DMS53 (cell line): ENCODE measurements at places on chromosomes 3 and 15.

DNA sequence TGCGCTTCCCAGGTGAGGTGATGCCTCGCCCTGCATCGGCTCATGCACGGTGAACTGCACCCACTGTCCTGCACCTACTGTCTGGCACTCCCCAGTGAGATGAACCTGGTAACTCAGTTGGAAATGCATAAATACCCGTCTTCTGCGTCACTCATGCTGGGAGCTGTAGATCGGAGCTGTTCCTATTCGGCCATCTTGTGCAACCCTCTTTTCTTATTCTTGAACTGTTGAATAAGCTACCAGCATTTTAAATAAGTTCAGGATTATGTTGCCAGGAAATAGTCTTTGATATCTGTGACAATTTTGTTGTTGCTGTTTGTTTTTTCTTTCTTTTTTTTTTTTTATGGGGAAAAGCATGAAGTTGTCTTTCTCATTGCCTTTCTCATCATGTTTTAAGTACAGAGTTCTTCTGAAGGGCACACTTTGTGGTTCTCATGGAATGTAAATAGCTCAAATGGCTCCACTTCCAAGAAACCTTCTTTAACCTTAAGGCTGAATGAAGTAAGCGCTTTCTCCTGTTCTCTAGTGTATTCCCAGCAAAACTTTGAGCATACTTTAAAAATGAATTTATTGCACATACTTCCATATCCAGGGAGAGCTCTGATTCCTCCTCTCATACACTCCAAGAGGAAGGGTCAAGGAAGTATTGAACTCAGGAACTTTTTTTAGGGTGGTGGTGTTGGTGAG, 468.0 kb upstream of the TBL1XR1 start:
- DNase-seq = no peak

DNA sequence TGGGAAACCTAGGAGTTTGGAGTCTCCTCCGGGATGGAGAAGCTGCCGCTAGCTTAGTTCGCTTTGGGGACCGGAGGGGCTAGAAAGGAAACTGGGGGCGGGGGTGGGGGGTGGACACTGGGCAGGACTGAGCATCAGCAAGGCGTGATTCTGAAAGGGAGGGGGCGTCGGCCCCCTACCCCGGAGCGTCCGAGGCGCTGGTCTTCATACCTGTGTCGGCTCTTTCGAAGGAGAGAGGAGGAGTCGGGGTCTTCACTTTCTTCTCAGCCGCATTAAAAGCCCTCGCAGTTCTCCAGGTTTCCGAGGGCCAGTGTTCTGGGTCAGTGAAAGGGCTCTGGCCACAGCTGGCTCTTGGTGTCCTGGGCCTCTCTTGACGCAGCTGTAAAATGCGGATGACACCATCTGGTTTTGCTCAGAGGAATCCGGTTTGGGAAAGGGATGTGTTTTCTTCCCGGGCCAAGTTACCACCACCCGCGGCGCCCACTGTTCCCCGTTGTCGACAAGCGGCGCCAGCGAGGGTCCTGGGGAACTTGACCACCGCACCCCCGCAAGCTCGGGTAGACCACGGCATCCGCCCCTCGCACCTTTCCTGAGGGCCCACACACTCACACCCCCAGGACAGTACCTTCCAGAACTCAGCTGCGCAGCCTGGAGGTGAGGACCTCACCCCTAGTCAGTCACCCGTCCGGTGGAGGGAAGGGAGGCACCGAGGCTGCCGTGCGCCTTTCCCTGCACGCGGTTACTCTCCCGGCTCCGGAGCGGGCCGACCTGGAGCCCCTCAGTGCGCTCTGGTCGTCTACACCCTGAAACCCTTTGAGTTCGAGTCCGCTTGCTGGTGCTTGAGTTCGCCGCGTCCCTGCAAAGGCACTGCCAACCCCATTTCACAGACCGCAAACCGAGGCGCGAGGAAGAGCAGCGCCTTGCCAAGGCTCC, 660 bp downstream of the CCK start:
- DNase-seq = peak; percentile 10

- no peak for DNase-seq
Observed at GRCh38 chr3:165775824-165776223, 61.4 kb downstream of the BCHE start.

DNA sequence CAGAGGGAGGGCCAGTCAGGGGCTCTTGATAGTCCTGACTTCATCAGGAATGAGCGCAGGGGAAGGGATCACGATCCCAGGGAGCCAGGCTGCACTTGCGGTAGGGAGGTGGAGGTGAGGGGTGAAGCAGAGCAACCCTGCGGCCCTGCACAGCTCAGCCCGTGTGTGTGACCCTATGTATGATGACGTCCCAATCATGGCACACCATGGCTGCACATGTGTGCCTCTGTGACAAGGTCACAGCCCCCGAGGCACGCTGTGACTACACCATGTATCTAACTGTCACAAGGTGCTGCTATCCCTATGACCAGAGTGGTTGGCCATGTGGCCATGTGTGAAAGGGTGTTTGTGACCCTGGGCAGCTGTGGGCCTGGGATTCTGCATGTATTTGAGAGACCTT, 13.3 kb upstream of the ALAS1 start:
- no peak for DNase-seq

DNA sequence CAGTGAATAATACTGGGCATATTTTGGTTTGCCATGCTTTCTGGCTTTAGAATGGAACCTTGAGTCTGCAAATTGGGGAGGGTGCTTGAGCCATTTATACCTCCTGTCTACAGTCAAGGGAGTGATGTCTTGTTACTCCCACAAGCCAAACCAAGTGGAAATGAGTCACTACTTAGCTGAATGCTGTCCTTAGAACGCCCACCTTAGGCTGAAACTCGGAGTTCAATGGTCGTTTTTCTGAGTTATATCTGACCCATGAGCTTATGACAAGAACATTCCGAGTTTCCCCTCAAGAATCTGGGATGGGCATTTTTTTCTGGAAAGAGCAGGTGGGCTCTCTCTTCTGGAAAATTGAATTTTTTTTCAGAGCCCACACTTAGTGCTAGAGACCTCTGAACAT, 17.4 kb upstream of the CLDN18 start:
- DNase-seq = no peak

GRCh38 chr15:79811406-79812405, 85.1 kb downstream of the MTHFS start:
- no peak for DNase-seq

- DNase-seq = no peak
Observed at GRCh38 chr3:15649858-15650257, 48.3 kb downstream of the BTD start.

DNA sequence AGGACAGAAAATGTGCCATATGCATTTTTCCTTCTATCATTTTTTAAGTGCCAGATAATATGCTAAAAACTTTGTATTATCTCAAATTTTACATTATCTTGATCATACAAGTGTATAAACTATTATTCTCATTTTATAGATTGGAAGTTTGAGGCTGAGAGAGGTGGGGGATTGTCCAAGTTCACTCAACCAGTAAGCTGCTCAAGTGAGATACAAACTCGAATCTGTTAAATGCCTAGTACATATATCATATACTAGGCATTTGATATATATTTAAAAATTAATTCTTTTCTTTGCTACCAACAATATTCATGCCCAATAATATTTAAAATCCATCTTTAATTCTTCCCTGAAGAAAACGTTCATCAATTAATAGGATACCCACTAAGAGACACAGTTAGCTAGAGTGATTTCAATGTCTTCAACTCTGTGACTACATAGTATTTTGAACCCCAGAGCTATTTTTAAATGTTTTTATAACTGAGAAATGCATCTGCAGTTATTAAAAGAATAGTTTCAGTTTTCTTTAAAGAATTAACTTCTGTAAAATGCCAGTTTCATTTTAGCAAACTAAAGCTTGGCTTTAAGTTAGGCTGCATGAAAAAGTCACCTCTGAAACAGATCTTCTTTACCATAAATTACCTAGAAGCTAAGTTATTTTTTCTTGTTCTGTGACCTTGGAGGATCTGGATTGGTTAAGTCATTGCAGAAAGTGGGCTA, 40.4 kb downstream of the IQCB1 start:
- DNase-seq = no peak

DNA sequence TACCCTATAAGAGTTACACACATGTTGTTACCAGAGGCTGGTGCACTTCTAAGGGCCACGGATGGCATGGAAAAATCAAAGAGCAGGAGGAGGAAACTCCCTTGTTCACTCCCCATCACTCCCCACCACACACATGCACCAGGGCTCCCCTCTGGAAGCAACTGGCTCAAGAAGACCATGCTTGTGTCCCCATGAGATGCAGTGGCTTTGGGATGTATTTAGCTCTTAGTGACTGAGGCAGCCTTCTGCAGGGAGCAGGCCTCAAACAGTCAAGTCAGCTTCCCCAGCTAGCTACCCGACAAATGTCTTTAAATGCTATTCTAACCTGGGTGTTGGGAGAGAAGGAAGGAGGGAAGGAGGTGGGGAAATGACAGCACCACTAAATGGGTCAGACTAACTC, 32.9 kb upstream of the RAD18 start:
- no peak for DNase-seq

DNA sequence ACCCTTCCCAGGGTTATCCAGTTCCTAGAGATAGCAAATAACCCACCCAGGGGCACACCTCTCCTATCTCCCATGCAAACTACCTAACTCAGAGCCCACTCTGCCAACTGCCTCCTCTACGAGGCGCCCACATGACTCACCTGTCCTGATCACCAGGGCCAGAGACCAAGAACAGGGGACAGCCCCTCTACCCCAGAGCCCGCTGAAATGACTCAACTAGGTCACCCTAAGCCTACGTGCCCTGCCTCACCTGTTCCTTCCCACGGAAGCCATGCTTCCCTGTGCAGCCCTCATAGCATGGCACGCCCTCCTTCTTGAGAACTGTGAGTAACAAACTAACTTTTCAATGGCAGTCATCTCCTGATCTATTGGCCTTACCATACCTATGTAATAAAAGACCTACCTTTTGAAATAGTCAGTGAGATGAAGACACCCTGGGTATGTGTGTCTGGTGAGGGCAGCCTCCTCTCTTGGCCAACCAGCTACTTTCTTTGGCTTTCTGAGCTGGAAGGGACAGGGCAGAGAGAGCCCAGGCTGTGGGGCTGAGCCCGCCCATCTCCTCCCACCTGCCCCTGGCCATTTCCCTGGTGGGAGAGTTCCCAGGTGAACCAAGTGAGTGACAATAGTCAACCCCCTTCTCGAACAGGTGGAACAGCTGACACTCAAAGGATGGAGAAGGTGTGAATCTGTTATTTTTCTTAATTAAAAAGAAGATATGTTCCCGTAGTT, 25.5 kb upstream of the PRR23E start:
- DNase-seq = no peak

GRCh38 chr3:108219336-108219735, 2.9 kb downstream of the IFT57 start:
- no peak for DNase-seq

DNA sequence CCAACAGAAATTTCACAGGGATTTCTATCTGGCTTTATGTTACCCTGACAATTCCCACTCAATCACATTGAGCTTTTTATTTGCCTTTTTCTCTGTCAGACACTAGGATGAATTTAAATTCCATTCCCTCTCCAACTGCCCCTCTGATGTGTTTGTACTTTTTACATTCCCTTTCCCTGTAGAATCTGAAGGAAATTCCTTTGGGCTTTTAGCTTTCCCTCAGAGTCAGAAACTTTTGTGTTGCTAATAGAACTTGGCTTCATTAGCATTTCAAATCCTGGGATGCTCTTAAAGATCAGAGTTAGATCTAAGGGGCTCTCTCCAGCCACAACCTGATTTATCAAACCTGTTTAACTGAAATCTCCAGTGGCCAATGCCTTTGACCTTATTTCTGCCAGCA, 7.9 kb upstream of the RARB start:
- DNase-seq = no peak

DNA sequence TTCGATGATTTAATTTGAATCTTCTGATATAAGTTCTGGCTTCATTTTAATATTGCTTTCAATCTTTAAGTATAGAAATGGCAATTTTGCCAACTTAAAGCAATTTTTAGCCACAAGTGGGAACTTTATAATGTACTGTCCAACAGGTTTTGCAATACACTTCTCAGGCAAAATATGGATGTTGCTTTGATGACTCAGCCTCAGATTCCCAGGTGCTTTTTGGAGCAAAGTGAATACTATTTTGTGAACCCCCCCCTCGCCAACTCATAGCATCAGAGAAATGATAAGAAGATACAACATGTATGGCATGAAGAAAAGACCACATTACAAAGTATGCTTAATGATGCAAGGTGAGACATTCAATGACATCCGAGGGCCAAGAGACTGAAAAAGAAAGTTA, 158.1 kb downstream of the GABRB3 start:
- DNase-seq = no peak

DNA sequence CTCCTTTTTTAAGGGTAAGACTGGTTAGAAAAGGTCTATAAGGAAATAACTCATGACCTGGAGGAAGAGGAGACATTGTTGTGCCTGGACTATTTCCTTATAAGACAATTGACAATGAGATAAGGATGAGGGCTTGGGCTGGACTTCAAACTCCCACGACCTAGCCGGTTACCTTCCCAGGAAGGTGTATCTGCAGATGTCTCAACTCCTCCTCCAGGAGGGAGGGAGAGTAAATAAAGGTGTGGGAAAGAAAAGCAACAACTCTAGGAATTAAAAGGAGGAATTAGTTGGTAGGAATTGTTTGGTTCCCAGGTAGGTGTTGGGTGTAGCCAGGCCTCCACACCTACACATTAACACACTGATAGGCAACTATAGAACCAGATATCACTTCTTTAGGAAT, 97.8 kb upstream of the TBL1XR1 start:
- DNase-seq = no peak

DNA sequence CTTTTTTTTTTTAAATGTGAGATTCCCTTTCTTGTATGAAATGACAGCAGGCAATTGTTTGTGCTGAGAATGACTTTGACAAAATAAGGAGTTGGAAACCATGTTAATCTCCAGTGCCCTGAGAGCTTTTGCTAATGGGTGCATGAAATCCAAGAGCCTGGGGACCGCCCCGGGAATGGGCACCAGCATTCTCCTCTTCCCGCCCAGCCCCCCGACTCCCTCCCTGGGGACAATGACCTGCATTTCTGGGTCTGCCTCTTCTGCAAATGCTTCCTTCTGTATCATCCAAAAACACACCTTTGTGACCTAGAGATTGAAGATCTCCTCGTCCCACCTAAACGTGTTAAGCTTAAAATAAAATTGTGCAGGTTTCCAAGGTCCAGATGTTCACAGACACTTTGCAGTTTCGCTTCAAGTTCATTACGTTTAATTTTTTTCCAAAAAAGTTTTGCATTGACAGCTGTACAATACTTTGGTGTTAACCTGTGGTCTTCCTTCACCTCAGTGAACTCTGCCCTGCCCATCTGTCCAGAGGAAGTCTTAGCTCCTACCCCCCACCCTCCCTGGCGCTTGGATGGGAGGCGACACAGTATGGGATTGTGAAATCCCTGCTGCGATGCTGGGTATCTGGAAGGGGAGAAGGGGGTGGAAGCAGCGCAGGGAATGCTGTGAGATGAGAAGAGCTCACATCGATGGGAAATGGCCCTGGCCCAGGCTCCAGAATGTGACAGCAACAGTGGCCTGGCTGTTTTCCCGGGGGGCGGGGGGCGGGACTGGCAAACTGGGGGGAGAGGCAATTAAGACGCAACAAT, 50.1 kb downstream of the TLE3 start:
- DNase-seq = no peak

GRCh38 chr15:74307827-74308811, 59.3 kb downstream of the CYP11A1 start:
- peak; percentile 78 for DNase-seq

GRCh38 chr3:99576904-99577559, 61.4 kb upstream of the COL8A1 start:
- DNase-seq = no peak

GRCh38 chr3:131530388-131530787, 27.6 kb upstream of the MRPL3 start:
- no peak for DNase-seq
